ENCODE measurements at places on chromosomes 4 and X.

GRCh38 chr4:75612306-75612705 is 18.0 kb downstream of the CDKL2 start:
- no peak for DNase-seq

DNA sequence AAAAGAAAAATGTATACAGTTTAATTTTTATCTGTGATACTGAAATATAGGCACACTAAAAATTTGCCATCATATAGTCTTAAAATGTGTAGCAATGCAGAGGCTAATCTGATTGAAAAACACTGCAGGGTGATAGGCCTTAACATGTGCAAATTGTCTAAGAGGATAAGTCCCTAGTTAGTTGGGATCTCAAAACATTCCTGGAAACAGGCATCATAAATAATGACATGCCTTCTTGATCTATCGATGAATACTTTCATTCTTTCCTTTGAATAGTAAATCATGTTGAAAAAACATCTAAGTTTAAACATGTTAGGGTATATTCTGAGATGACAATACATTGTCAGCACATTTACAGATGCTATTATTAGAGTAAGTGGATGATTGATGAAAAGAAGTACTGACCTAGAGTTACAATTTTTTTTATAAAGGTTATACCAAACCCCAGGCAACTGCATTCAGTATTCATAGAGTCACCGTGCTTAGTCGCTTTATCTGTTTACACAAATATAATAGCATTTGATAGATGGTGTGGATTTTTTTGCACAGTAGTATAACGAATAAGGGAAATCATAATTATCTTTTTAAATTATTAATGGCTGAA is 668.2 kb upstream of the ADGRL3 start:
- DNase-seq = no peak

- DNase-seq = no peak
Observed at GRCh38 chrX:140917354-140918115, 84.9 kb upstream of the SPANXB1 start.

- DNase-seq = no peak
Observed at GRCh38 chr4:116926631-116927295, 158.6 kb downstream of the TRAM1L1 start.

DNA sequence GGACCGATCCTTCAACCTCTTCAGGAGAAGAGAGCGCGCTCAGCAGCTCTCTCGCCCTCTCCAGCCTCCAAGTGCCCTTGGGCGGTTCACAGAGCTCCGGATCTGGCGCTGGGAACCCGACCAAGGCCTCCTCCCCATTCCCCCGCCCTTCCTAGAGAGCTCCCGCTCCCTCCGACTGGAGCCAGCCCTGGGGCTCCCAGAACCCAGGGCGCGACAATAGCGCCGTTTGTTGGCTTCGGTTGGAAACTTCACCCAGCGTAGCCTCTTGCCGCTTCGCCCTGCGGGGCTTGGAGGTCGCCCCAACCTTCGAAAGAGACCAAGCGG is 3.1 kb upstream of the SOX3 start:
- DNase-seq = no peak

GRCh38 chr4:20445933-20446723 is 194.4 kb downstream of the SLIT2 start:
- no peak for DNase-seq

DNA sequence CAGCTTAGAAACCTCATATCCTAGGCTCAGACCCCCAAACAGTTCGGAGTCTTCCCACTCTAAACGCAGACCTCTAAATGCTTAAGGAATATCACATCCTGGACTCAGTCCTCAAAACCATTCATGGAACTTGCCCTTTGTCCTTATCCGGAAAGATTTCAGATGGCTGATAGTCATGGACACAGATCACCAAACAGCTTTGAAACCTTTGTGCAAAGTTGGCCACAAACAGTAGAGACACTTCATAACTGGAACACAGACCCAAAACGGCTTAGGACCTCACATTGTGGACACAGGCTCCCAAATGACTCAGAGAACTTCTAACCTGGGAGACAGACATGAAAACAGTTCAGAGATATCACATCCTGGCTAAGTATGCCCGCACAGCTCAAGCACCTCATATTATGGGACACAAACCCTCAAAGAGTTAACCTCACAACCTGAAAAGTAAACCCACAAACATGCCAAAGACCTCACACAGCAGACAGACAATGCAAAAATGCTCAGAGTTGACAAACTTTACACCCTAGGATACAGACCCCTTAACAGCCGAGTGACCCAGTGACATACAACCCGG is 15.5 kb downstream of the SUV39H1 start:
- DNase-seq = no peak

- no peak for DNase-seq
Observed at GRCh38 chr4:165016971-165017370, 14.8 kb upstream of the TRIM60 start.

GRCh38 chr4:168506014-168506413 is 9.2 kb downstream of the PALLD start:
- no peak for DNase-seq

DNA sequence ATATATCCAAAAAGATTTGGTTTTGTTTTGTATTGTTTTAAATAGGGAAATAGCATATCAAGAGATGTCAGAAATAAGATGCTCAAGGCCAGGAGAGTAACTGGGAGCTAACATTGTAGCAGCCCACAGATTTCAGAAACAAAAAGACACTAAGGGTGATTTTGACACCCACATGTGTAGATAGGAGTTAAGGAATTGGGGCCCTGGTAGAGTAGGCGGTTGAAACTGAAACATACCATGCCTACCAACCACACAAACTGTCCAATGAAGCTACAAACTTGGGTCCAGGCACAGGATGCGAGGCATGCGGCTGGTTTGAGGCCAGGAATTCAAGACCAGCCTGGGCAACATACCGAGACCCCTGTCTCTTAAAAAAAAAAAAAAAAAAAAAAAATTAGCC is 6.3 kb upstream of the HSPA4L start:
- no peak for DNase-seq

DNA sequence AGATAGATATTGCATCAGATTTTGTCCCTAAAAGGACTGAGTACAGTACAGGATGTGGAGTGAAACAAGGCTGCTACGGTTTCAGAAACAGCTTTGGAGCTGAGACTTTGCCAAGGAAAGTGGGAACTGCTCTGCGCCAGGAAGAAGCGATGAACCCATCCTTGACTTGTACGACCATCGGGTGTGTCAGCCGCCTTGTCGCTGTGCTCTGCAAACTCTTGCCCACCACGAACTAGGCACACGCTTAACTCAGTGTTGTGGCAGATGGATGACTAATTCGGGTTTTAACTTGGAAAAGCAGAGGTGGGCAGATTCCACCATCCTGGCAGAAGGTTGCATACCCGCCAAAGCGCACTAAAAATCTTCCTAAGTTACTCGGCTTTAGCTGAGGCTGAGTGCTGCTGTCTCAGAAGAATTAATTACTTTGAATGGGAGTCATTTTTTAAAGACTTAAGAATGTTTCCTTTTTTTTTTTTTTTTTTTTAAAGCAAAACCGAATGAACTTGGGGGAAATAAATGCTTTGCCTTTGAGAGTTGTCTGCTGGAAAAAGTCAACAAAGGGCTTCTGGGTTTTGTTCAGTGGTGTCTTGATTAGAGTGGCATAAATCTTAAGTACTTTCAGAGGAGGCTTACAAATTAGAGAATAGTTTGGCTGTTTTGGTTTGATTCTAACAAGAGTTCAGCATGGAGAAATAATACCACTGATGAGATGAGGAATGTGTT is 69.5 kb downstream of the SHROOM2 start:
- DNase-seq = no peak

DNA sequence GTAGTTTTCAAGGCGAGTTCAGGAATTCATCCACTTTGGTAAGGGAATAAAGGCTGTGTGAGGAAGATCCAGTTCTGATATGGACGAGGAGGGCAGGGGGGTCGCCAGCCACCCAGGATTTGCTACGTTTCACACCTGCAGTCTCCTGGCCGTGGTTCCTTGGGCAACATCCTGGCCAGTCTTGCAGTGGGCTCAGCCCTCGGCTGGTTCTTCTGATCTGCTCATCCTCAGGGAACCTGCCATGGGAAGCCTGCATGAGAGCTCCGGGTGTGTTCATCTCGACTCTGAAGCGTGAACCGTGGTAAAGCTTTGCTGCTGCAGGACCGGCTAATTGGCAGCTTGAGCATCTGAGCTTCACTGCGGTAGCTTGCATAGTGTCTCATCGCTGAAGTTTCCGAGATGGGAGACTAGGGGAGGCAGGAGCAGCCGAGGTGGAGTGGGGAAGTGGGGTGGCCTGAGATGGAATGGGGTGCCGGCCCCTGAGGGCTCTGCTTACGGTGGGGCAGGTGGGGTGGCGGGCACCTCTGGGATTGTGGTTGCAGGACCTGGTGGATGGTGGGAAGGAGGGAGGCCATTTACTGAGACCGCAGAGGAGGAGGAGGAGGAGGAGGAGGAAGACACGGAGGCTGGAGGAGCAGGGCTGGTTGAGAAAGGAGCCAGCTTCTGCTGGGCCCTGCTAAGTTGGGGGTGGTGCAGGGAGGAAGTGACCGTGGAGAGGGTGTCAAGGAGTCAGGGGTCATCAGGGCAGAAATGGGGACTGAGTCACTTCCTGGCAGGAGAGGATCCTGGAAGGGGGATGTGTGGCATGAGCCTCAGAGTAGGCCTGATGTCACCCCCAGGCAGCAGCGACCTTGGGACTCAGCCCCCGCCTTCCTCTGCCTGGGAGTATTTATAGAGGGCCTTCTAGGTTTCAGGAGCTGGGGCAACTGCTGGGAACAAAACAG is 213.1 kb upstream of the PSAPL1 start:
- DNase-seq = no peak

GRCh38 chr4:99655308-99656081 is 2.1 kb downstream of the C4orf54 start:
- no peak for DNase-seq
